NCI-H526 treated with DMSO at 0.1 percent for 48 hours (cell line): ENCODE measurements at places on chromosomes 5 and 9.

- no peak for DNase-seq
Observed at GRCh38 chr5:5320062-5320805, 102.2 kb upstream of the ICE1 start.

DNA sequence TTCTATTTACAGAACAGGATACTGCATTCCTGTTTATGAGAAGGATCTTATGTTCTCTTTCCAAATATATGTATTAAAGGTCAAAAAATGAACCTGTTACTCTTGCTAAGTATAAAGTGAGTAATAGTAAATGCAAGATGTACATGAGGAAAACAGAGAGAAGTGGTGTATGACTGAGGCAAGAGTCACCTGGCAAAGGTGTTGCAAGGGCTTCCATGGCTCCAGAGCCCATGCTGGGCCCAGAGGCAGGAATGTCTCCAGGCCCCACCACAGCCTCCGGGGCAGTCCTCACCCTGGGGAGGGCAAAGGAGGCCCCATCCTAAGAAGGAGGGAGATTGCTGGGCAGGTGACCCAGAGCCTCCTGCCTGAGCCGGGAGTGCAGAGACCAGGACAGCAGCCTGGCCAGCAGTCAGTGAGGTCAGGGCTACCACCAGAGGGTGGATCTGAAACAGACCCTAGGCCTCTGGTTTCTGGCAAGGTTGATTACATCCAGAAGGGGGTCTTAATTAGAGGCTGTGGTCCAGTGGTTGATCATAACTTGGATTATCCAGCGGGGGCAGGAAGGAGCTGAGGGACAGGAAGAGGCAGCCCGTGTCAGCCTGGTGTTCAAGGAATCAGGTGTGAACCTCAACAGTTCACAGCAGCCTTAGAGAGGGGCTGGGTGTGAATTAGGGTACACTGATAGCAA is 57.3 kb upstream of the CPLX2 start:
- no peak for DNase-seq

DNA sequence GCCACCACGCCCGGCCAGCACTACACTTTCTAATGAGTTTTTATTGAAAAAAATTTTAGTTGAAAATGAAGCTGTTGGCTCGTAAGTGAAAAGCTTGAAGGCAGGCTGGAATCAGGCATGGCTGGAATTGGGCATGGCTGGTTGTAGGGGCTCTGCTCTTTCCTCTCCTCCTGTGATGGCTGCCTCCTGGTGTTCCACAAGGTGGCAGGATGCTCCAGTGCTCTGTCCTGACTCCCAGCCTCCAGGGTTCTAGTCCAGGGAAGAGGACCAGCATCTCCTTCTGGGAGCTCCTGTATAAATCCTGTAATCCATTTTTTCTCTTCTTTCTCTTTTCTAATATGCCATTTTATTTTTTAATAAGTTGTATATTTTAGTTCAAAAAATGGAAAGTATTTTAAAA is 57.2 kb upstream of the DHFR start:
- no peak for DNase-seq

DNA sequence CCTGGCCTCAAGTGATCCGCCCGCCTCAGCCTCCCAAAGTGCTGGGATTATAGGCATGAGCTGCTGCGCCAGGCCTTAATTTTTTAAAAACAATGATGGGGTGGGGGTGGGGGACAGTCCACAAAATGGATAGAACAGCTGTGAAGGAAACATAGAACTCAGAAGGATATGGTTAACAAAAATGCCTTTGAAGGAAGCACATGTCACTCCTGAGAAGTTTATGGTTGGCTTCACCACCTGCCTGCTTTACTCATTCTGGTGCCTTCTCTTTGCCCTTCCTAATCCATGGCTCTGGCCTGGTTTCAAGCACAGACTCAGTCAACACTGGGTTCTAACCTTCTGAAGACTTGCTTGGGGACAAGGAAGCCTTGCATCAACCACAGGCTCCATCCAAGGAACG is 10.3 kb downstream of the BAG1 start:
- DNase-seq, result no peak

- no peak for DNase-seq
Observed at GRCh38 chr9:15189481-15189880, 117.5 kb downstream of the TTC39B start.
